WTC11 (cell line): ENCODE measurements at places on chromosomes 13 and 19. TPM values are rescaled to one million over a fixed set of nuclear protein-coding genes. Genes with fewer than 3 reads are reported as not detected.

DNA sequence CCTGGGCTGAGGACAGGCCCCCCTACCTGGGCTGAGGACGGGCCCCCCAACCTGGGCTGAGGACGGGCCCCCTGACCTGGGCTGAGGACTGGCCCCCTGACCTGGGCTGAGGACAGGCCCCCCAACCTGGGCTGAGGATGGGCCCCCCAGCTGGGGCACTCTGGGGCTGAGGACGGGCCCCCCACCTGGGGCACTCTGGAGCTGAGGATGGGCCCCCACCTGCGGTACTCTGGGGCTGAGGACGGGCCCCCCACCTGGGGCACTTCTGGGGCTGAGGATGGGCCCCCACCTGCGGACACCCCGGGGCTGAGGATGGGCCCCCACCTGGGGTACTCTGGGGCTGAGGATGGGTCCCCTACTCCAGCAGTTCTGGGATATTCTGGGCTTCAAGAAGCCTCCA is 65.5 kb downstream of the RASA3 start:
- DNase-seq, result no peak

GRCh38 chr13:36736119-36736726 is 62.4 kb downstream of the SERTM1 start:
- peak; percentile 24 for DNase-seq

- DNase-seq, result peak; percentile 75
Measured at GRCh38 chr13:27170516-27171243, 931 bp downstream of the USP12 start.

- DNase-seq, result peak; percentile 72
Measured at GRCh38 chr19:47157431-47158321, 27.0 kb downstream of the SAE1 start.

- peak; percentile 64 for DNase-seq
Measured at GRCh38 chr19:19262190-19263057, 10.7 kb downstream of the TM6SF2 start.

DNA sequence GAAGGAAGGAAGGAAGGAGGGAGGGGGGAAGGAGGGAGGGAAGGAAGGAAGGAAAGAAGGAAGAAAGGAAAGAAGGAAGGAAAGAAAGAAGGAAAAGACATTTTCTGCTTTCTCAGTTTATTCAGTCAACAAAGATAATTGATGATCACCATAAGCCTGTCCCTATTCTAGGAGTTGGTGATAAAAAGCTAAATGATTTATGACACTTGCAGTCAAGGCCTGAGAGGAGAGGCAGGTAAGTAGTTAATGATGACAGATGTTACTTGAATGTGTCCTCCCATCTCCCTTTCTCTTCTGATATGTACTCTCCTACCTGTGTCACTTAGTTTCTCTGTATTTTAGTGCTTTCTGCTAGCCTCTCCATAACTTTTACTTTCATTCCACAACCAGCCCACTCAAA is 141.3 kb downstream of the SLITRK6 start:
- DNase-seq, result no peak

- no peak for DNase-seq
Measured at GRCh38 chr19:6210091-6210490, 69.7 kb downstream of the MLLT1 start.

- DNase-seq, result no peak
Measured at GRCh38 chr13:78228940-78229339, 310.3 kb upstream of the EDNRB start.

GRCh38 chr13:35502456-35502855 is 26.0 kb upstream of the MAB21L1 start:
- DNase-seq, result no peak

GRCh38 chr13:106063591-106064313 is 471.7 kb downstream of the EFNB2 start:
- DNase-seq, result no peak

ZNF578 gene
- total RNA-seq, result 21.1 to 26.6 TPM (median 21.9 TPM) in 3 replicates

ONECUT3 gene
- total RNA-seq, result 0.04 TPM in 1 of 3 replicates, not detected in the others

LRRC8E gene
- 3.0 to 3.6 TPM (median 3.1 TPM) in 3 replicates for total RNA-seq

KBTBD6 gene
- 9.2 to 10.3 TPM (median 10.2 TPM) in 3 replicates for total RNA-seq

SHC2 gene
- total RNA-seq, result 8.4 to 9.8 TPM (median 9.0 TPM) in 3 replicates

KLF16 gene
- 54.4 to 64.0 TPM (median 55.4 TPM) in 3 replicates for total RNA-seq
